SW480 (cell line): ENCODE measurements at places on chromosomes 1 and 21.
A peak's percentile ranks its signal among the peaks of the same experiment; 100 is the strongest.

DNA sequence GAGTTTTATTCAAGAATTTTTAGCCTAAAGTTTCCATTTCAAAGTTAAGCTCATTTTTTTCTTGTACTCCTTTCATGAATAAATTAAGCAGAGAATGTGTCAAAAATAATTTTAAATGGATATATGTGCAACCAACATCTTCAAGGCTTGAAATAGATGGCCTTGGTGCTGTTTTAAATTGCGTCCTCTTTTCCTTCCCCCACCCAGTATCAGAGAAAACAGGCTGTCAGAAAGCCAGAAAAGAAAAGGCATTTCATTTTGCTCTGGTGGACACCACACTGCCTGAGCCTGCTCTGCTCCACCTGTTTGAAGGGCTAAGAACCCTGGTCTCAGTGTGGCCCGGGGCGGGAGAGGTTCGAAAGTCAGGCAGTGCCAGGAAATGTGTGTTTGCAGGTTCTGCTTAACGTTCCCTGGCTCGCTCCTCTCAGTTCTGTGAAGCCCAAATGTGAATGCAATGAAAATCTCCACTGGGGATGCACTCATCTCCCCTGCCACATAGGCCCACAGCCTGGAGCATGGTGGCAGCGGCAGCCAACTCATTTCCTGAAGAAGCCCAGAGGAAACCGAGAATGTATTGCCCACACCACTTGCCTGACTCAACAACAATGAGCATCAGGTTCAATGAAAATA, 134.4 kb downstream of the SDCCAG8 start:
- DNase-seq: no peak

- no peak for DNase-seq
Measured at GRCh38 chr1:116166655-116167054, 55.5 kb downstream of the MAB21L3 start.

DNA sequence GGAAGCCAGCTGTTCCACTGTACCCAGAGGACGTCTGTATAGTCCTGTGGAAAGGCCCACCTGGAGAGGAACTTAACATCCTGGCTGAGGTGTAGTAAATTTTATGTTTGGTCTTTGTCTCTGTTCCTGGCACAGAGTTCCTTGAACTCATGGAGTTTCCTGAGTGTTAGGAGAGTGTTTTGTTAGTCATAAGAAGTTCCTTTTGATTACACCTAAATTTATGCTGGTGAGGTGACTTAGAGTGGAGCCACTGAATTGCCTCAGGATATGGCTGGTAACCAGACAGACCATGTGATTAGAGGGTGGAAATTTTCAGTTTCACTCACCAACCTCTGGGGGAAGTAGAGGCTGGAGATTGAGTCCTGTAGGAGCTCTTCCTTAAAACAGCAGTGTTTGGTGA, 57.9 kb downstream of the RASAL2 start:
- no peak for DNase-seq

- no peak for DNase-seq
Measured at GRCh38 chr1:221945669-221946068, 203.8 kb upstream of the DUSP10 start.

DNA sequence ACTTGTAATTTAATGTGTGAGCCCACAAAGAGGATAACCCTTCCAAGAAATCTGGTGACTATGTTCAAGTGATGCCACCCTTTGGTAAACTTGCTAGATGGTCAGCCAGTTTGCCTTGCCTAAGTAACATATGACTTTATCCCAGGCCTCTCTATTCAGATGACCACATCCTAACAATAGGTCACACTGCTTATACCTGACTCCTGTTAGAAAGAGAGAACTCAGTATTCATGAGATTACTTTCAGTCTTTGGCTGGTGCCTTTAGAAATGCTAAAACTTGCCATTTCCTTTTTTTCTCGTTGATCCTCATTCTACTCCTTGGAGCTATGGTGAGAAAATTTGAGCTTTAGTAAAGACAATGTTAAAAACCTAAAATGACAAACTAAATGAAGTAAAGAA, 28.5 kb upstream of the SERBP1 start:
- DNase-seq: no peak

- no peak for DNase-seq
Measured at GRCh38 chr1:214342525-214342924, 61.6 kb downstream of the SMYD2 start.

GRCh38 chr1:197933647-197934046, 16.5 kb downstream of the LHX9 start:
- DNase-seq: no peak

GRCh38 chr21:31191553-31191952, 152.5 kb downstream of the TIAM1 start:
- no peak for DNase-seq

GRCh38 chr1:27044613-27045151, 32.0 kb upstream of the TENT5B start:
- DNase-seq: peak; percentile 69

DNA sequence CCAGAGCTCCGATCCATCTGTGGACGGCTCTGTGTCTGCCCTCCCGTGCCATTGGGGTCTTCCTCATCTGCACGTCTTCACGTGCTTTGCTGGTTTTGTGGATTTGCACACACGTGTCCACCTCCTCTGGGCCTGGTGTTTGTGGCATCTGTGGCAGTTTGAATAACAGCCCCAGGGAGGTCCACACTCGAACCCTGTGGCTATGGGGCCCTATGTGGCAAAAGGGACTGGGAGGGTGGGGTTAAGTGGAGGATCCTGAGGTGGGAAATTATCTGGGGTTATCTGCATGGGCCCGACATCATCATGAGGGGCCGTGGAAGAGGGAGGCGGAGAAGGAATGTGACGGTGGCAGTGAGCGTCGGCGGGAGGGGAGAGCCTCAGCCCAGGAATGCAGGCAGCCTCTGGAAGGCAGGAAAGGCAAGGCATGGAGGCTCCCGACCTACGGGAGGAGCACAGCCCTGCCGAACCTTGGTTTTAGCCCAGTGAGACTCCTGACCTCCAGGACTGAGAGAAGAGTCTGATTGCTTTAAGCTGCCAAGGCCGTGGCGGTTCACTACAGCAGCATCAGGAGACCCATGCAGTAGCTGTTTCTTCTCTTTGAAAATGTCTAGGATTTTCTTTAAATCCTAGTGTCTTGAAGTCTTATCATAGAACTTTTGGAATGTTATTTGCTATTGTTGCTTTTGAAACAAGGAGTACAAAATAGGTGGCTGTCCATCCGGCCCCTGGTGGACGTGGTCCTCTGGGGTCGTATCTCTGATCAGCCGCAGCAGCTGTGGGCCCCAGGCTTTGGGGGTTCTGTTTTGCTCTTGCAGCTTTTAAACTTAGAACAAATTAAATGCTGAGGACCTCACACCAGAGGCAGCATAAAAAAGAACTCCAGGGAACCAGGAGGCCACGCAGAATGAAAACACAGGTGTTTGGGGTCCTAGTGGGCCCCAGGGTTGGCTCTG, 40.0 kb upstream of the LRRC3 start:
- no peak for DNase-seq

- DNase-seq: peak; percentile 89
Measured at GRCh38 chr1:147084273-147085096, 87.8 kb downstream of the PRKAB2 start.

DNA sequence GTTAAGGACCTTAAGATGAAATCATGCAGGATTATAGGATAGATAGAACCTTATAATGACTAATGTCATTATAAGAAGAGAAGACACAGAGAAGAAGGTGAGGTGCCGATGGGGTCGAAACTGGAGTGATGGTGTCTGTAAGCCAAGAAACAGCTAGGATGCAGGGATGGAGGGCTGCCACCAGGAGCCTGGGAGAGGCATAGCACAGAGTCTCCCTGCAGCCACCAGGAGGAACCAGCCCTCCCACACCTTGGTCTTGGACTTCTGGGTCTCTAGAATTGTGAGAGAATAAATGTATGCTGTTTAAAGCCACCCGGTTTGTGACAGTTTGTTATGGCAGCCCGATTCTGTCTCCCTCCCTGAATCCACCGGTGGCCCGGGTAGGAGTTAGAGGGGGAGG, 337.2 kb upstream of the AJAP1 start:
- no peak for DNase-seq

GRCh38 chr21:37699024-37699775, 217.1 kb downstream of the KCNJ6 start:
- DNase-seq: peak; percentile 28

GRCh38 chr1:23726686-23727085, 16.6 kb upstream of the ELOA start:
- no peak for DNase-seq

DNA sequence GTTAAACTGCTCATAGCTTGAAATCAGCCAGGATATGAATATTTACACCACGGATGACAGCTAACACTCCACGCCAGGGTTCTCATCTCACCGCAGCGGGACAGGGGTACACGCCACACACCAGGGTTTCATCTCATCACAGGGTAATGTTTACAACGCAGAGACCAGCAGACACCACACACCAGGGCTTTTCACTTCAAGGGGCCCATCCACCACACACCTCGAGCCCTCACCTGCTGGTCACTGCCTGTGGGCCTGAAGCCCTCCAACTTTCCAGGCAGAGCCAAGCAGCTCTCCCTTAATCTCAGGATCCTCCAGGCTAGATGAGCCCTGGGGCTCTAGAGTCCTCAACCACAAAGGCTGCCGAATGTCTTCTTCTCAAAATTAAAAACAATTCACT, 1.3 kb upstream of the KRTAP10-12 start:
- no peak for DNase-seq

DNA sequence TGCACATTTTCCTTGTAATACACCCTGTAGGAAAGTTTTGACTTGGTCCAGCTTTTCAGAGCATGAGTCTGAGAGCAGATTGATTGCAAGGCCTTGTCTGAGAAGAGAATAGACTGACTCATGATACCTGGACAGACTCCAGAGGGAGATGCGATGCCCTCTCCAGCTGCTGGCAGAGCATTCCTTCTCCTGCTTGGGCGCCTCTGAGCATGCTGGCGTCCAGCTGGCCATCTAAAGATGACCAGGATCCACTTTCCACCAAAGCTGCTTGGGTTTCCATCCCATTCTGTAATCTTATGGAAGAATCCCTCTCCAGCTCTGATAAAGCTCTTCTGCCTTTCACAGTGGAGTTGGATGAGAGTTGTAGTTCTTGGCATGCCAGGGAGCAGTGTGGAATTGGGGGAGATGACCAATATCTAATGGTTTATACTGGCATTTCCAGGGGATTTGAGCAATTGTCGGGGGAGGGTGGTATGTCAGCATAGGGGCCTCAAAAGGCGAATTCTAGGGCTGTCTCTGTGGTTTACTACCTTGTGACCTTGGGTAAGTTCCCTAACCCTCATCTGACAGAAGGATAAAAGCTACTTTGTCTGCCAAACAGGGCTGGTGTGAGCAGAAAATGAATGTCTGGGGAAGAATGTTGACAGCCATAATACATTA, 19.5 kb downstream of the SZRD1 start:
- no peak for DNase-seq

- DNase-seq: no peak
Measured at GRCh38 chr1:226904772-226905171, 34.4 kb downstream of the PSEN2 start.

GRCh38 chr21:39430954-39431353, 14.6 kb downstream of the LCA5L start:
- no peak for DNase-seq

DNA sequence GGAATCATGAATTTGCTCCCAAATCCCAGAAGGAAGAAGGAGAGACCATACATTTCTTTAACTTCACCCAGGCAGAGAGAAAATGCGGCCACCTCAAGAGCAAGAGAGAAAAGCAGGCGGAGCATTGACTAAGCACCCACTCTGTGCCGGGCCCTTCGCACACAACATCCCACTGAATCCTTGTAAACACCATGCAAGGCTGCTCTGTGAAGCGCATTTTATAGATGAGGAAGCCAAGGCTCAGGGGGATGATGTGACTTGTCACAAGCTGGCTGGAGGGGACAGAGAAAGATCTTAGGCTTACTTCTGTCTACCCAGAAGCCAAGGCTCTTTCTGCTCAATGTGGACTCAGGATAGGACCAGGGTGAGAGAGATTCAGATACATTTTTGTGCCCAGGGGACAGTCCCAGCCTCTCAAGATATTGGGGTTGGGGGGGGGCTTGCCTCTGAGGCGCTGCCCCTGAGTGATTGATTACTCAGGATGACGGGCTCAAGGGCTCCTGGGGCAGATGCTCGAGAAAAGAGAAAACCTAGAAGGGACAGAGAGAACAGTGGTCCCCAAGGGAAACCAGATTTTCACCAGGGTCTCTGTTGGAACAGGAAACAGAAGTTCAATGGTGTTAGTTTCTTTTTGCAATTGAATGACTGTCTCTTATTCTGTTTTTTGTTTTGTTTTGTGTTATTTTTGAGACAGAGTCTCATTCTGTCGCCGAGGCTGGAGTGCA, 19.5 kb downstream of the PADI2 start:
- no peak for DNase-seq

GRCh38 chr1:62922006-62922405, 138.1 kb downstream of the ATG4C start:
- DNase-seq: no peak

DNA sequence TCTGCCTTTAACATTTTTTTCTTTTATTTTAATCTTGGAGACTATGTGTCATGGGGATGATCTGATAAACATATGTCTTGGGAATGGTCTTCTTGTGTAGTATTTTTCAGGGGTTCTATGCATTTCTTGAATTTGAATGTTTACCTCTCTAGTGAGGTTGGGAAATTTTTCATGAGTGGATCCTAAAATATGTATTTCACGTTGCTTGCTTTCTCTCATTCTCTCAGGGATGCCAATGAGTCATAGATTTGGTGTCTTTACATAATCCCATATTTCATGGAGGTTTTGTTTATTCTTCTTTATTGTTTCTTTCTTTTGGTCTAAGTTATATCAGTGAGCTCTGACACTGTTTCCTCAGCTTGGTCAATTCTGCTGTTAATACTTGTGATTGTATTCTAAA, 1237.2 kb downstream of the PLA2G4A start:
- DNase-seq: no peak

- DNase-seq: no peak
Measured at GRCh38 chr1:88650676-88651418, 33.2 kb upstream of the PKN2 start.

GRCh38 chr21:35342440-35342839, 293.3 kb upstream of the RUNX1 start:
- no peak for DNase-seq

DNA sequence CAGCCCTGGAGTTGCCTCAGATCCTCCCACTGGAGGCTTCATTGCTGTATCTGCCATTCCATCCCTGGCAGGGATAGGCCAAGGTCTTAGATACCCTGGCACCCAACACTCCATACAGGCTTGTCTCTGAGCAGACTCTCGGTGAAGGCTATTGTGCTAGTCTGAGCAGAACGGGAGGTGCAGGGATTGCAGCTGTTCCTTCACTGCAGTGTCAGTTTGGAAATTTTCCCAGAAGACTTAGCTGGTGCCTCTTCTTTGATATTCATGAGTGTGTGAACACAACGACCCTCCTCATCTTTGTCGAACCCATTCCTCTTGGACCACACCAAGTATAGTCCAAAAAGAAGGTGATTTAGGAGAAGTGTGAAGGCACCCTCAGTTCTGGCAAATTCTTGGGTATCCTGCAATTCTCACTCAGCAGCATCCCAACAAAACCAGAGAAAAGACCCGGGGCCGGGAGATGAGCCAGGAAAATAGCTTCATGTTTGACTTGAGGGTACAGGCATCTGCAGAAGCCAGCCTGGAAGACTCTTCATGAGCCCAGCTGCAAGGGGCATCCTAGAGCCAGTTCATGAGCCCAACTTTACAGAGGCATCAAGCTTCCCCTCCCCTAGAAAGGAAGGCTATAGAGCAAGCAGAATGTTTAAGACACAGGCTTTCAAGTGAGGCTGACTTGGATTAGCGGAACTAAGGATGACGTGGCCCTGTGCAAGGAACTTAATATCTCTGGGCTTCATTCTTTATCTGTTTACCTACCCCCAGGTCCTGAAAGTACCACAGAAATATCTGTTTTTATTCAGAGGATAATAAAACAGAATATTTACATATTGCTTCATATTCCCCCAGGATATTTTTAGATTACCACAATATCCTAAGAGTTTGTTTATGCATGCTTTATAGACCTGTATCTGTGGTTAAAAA, 38.8 kb upstream of the HAO2 start:
- DNase-seq: no peak
